Activated CD8-positive, alpha-beta memory T cell treated with anti-CD3 and anti-CD28 coated beads for 48 hours (primary cell): ENCODE measurements at places on chromosomes 12 and 14.

DNA sequence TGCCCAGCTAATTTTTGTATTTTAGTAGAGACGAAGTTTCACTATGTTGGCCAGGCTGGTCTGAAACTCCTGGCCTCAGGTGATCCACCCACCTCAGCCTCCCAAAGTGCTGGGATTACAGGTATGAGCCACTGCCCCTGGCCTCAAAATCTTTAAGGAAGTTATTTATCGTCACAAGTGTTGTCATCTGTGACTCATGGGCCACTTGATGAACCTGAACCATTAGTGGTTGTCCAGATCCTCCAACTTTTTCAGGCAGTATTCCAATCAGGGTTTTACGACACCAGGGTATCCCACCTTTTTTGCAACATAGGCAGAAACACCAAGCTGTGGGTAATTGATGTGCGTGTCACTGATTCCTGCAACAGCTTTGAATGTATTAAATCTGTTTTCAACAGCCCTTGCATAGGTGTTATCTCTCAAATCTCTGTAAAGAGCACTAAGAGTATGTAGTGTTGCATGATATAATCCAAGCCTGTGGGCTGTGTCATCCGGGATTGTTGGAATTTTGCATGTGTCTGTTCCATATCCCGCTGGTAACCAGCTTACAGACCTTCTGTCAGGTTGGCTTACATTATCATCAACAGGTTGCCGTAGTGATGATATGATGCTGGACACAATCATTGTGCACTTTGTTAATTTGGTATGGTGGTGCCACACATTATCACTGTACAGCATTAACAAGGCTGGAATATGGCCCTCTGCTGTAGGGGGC, 79.3 kb upstream of the SCN8A start:
- no peak for DNase-seq

DNA sequence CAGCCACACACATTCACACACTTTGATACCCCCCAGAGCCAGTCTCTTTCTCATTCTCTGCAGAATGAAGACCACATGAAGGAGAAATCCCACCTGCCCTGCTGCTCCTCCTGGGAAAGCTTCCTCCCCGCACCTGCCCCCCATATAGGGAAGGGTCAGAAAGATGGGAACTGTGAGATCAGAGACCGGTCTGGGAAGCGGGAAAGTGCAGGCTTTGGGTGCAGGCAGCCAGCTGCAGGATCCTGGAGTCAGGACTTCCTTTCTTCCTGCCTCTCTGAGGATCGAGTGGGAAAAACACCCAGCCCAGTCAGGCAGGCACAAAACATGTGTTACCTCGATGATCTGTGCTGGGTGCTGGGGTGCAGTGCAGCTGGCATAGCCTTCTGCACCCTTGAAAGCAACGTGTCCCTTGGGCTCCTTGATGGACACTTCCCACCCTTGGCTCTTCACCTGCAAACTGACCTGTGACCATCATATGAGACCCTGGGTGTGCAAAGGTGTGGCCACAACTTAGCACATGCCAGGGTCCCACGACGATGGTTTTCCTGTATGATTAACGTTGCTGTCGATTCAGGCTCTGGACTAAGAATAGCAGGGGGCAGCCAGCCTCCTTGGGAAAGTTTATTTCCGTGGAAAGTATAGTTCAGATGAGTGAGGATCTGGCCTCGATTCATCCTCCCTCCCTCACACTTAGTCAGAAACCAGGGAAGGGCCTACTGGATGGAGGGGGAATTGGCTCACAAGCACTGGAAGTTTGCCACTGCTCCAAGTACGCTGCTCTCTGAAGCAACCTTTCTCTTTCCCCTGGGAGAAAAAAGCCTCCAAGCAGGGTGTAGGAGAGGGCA, 105.4 kb upstream of the MED13L start:
- DNase-seq, result no peak

DNA sequence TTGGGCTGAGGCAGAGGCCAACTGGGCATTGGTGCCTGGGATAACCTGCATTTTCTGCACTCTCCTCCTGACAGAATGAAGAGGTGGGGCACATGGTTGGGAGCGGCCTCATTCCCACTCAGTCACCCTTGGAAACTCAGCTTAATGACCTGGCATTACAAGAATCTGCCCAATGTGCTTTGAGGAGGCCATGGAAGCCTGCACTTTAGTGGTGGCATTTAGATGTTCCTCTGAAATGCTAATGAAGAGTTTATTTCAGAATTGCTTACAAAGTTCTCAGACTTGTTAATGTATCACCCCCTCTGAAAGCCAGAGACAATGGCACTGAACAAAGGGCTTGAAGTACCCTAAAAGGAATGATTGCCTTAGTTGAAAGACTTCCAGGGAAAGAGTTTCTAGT, 71.4 kb upstream of the PARP11 start:
- no peak for DNase-seq

- no peak for DNase-seq
These were observed 17.6 kb upstream of the CRIP2 start for GRCh38 chr14:105456736-105457617.

DNA sequence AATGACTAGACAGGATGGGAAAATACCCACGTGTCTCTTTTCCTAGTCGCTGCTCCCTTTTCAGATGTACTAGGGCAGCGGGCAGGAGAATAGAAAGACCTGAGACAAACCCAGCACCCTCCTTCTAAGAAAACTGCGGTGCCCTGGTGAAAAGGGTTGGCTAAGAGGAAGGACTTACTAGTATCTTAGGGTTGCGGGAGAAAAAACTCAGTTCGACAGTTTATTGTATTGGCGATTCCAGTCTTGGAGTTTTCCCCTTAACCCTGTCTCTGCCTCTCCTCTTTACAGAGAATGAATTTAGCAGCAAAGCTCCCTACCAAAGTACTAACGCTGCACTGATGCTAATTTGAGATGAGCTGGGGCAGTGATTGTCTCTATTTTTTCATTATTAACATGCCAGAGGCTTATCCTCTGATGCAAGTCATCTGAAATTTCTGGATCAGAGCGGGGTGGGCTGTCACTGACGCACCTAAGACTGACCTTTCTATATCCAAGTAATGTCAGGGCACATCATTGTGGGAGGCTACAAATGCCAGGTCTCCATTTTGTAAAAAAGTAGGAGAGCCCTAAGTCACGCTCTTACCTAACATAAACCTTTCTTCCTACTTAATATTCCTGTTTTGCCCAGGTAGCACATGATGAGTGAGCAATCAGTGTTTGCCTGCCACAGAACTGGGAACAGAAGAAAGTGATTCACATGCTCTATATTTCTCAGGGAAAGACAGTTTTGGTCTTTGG, 916 bp upstream of the PAWR start:
- DNase-seq, result no peak

DNA sequence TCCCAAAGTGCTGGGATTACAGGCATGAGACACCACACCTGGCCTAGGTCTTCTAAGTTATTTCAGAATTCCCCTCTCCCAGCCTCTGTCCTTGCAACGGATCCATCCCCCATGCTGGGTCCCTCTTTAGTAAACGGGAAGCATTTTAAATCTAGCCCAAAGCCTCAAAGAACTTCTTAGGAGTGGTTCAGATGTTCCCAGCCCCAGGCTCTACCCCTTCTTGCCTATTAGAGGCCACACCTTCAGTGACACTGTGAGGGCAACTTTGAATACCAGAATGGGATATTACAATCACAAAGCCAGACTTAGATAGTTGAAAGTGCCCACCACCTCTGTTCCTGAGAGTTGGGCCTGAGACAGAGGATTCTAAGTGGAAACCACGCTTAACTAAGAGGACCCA, 18.1 kb upstream of the SPPL3 start:
- DNase-seq, result no peak

DNA sequence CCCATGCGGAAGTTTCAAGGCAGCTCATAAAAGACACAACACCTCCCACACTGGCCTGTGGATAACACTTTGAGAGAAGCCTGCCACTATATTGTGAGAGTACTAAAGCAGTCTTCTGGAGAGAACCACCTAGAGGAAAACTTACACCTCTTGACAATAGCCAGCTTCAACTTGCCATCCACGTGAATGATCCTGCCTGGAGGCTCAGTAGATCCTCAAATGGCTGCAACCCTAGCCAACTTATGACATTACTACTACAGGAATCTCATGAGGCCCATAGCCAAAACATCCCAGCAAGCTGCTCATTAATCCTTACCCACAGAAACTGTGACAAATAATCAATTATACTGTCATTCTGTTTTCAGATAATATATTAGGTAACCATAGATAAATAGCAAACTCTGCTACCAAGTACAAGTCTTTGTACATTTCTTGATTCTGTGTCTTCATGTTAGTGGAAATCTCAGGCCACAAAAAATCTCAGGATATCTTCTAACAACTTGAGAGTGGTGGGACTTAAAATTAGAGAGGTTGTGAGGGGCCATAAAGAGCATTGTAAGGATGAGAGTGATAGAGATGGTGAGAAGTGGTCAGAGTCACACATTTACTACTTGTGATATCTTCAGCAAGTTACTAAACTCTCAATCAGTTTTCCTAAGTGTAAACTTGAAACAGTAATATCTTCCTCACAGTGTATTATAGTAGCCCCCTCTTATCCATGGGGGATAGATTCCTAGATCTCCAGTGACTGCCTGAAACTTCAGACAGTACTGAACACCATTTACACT, 368.0 kb downstream of the C12orf50 start:
- no peak for DNase-seq

- DNase-seq, result no peak
These were observed 412.4 kb downstream of the FUT8 start for GRCh38 chr14:65824978-65825299.

DNA sequence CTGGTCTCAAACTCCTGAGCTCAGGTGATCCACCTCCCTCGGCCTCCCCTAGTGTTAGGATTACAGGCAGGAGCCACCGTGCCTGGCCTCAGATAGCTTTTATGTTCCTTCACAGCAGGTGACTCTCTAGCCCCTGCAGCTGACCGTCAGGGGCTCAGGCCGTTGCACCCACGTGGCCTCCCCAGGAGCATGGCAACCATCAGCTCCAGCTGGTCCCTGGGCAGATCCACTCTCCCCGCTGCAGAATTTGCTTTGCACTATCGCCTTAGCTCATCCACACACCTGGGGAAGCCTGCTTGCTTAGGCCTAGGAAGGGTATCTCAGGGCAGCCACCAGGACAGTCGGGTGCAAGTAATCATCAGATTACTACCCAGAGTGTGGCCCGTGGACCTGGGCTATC, 62.6 kb downstream of the TSPAN9 start:
- DNase-seq, result no peak

DNA sequence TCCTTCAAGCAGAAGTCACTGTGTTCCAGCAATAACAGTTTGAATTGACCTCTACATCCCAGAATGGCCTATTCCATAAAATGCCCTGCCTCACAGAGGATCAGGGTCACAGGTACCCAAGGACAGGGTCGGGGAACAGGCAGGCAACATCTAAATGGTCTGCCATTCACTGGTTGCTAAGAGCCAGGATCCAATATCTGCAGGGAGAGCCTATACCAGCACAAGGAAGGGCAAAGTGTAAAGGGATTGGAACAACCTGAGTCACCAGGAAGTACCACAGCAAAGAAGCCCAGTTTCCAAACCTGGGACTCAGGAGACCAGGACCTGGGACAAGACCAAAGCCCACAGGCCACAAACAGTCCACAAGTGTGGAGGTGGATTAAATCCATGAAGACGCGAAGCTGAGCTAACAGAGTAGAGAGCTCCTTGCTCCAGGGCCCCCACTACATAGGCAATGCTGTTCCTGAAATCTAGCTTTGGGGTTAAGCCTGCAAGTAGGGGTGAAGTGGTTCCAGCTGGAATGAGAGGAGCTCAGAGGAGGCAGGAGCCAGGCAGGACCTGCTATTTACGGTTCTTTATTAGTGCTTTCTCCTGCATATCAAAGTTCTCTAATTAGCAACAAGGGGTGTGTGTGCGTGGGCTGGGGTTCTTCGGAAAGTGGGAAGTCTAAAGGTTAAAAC, 274.3 kb downstream of the BCL11B start:
- no peak for DNase-seq

DNA sequence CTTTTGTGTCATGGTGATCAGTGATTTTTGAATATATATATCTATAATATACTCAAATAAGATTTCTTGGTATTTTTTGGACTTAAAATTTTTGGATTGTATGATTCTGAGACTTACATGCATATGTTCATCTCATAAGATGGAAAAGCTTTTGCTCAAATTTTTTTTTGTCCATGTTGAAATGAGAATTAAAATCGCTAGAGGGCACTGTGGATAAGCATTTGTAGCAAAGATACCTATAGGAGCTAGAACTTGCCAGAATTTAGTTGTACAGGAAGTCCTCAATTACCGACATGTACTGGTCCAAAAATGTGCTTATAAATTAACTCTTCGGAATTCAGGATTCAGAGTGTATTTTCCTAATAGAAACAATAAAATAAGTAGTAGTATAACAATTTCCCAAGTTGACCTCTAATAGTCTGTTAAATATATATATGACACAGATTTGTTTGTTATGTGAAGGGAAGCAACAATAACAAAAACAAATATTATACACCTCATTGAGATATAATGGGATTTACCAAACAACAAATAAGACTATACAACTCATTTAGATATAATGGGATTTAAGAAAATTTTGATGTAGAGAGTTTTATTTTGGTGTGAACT, 179.6 kb downstream of the TMEM117 start:
- DNase-seq, result no peak

DNA sequence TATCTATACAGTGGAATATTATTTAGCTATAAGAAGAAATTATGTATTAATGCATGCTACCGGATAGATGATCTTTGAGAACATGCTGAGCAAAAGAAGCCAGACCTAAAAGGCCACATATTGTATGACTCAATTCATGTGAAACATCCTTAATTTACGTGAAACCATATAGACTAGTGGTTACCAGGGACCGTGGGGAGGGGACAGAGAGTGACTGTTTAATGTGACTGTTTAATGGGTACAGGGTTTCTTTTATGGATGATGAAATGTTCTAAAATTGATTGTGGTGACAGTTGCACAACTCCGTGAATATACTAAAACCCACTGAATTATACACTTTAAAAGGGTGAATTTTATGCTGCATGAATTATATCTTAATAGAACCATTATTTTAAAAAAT, 8.5 kb upstream of the BCL7A start:
- no peak for DNase-seq

GRCh38 chr14:88937706-88938105, 113.3 kb downstream of the TTC8 start:
- DNase-seq, result no peak

DNA sequence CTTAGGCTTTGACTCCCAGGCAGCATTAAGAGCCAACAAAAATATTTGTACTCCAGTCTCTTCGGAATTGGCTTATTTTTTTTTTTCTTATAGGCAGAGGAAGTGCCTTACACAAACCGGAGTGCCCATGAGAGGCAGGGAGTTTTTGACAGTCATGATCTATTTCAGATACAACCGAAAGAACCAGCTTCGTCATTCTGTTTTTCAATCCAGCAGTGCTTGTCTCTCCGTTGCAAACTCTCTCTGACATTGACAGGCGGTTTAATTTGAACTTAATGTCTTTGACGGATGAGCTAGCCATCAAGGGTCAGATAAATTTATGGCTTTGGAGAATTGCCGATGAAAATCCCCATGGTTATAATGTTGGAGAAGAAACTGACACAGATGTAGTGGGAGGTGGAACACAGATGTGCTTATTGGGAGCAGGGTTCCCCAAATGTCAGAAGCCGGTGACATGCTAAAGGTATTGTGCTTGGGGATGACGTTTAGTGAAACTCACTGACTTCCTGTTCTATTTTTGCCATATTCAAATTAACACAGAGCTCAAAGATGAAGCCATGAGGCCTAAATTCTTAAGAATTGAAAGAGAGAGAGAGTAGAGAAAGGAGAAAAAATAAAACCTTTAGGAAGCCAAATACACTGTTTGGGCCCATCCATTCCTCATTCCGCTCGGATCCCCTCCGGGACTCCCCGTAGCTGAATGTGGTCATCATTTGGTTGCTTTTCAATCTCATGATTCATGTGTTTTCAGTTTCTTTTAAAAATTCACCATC, 59.7 kb downstream of the PLXNC1 start:
- DNase-seq, result peak; percentile 10

GRCh38 chr14:64680013-64680713, 24.1 kb upstream of the PLEKHG3 start:
- no peak for DNase-seq
